ENCODE measurements at places on chromosomes 3 and 15. TPM values are rescaled to one million over a fixed set of nuclear protein-coding genes. Genes with fewer than 3 reads are reported as not detected.

Gene ZMYND10
- 41.9 TPM for total RNA-seq

Gene NEK10
- 8.9 TPM for total RNA-seq

Gene DOCK3
- total RNA-seq: 6.3 TPM

Gene GATM
- total RNA-seq: 254 TPM

Gene NFKBIZ
- 25.7 TPM for total RNA-seq

GRCh38 chr15:37628507-37628906 is 305.9 kb upstream of the TMCO5A start:
- H3K36me3 ChIP-seq: no peaks in the 10 kb centered on the region
- H3K27me3 ChIP-seq: no peaks in the 10 kb centered on the region
- DNase-seq: no peak
- no peaks in the 10 kb centered on the region for H3K4me1 ChIP-seq
- no peak overlapping the region for H3K27ac ChIP-seq
- no peak overlapping the region for H3K4me3 ChIP-seq

DNA sequence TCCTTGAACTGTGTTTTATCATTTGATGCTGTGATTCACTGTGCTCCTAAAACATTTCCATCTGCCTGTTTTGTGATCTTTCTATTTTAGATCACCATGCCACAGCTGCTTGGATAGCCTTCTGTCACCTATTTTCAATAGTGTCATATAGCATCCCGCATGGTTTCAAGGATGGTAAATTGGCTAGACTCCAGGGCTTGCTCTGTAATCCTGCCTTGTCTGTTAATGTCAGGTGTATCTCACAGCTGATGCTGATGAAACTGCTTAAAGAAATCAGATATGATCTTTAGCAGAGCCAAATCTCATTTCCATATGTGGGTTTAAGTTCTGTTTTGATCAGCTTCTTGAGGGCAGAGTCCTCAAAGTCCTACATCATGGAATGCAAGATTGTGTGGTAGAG is 182.2 kb downstream of the UBE2E2 start:
- H3K36me3 ChIP-seq: no peaks in the 10 kb centered on the region
- no peak overlapping the region for H3K27ac ChIP-seq
- H3K4me3 ChIP-seq: no peak overlapping the region
- H3K27me3 ChIP-seq: no peaks in the 10 kb centered on the region
- DNase-seq: no peak

DNA sequence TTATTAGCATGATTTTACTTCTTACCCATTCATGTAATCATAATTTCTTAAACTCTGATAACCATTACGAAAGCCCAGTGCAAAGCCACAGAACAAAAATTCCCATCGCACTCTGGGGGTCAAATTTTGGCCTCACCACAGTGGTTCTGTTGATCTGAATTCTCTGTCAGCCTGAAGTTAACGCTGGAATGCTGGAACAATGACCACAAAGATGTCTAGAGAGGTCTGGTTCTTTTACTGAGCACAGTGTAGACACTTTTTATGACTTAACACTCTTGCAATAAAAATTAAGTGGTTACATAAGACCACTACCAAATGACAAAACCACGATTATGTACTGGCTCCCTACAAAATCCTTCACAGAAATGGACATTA is 94.7 kb downstream of the PDZRN3 start:
- peaks cover 3% of the 10 kb centered on the region for H3K4me1 ChIP-seq
- H3K4me3 ChIP-seq: no peak overlapping the region
- no peak overlapping the region for H3K27ac ChIP-seq
- H3K36me3 ChIP-seq: no peaks in the 10 kb centered on the region
- no peak for DNase-seq

- H3K36me3 ChIP-seq: no peaks in the 10 kb centered on the region
- no peaks in the 10 kb centered on the region for H3K27me3 ChIP-seq
- H3K4me3 ChIP-seq: peak overlapping the region; percentile 61
- H3K4me1 ChIP-seq: no peaks in the 10 kb centered on the region
- DNase-seq: no peak
Observed at GRCh38 chr3:185283374-185283935, 29.6 kb upstream of the EHHADH start.

DNA sequence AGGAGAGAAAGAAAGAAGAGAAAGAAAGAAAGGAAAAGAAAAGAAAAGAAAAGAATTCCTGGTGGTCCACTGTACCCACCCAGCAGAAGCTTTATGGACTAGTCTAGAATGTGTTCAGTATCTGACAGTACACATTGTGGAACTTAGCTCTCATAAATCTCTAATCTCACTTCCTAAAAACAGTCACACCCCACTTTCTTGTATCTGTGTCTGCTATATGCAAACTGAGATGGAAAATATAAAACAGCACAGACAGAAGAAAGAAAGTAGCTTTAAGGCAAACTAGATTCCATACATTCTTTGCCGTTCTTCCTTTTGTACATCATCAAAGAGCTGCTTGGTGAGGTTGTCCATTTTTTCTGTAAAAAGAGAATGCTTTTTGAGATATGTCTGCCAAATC is 41.1 kb upstream of the GNB5 start:
- no peaks in the 10 kb centered on the region for H3K4me1 ChIP-seq
- no peak overlapping the region for H3K4me3 ChIP-seq
- no peak for DNase-seq
- H3K27me3 ChIP-seq: no peaks in the 10 kb centered on the region
- H3K36me3 ChIP-seq: no peaks in the 10 kb centered on the region

GRCh38 chr15:29456255-29456654 is 186.6 kb upstream of the NSMCE3 start:
- no peaks in the 10 kb centered on the region for H3K27me3 ChIP-seq
- H3K4me1 ChIP-seq: no peaks in the 10 kb centered on the region
- H3K4me3 ChIP-seq: no peak overlapping the region
- no peaks in the 10 kb centered on the region for H3K36me3 ChIP-seq
- no peak for DNase-seq

- no peaks in the 10 kb centered on the region for H3K27me3 ChIP-seq
- no peak overlapping the region for H3K4me3 ChIP-seq
- no peaks in the 10 kb centered on the region for H3K36me3 ChIP-seq
- H3K4me1 ChIP-seq: no peaks in the 10 kb centered on the region
- DNase-seq: no peak
- H3K27ac ChIP-seq: no peak overlapping the region
Observed at GRCh38 chr3:155031186-155031585, 48.9 kb upstream of the MME start.

DNA sequence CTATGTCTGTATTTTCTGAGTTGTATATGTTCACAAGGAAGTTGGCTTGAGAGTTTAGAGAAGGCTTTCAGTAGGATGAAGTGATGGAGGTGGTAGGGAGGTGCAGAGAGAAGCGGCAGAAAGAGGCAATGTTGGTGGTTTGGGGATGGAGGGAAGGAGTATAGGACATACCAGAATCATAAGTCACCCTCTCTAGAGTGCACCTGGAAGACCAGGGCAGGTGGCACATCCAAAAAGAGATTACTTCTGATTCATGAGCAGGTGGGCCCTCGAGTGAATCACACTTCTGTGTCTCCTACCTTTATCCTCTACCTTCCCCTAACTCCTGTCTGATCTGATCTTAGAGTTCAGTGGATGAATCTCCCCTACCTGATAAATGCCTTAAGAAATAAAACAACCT is 41.8 kb upstream of the MRPL3 start:
- DNase-seq: no peak
- H3K4me3 ChIP-seq: no peak overlapping the region
- no peaks in the 10 kb centered on the region for H3K4me1 ChIP-seq
- H3K36me3 ChIP-seq: no peaks in the 10 kb centered on the region

- no peaks in the 10 kb centered on the region for H3K27me3 ChIP-seq
- no peaks in the 10 kb centered on the region for H3K36me3 ChIP-seq
- peak overlapping the region; percentile 51 for H3K4me3 ChIP-seq
- peak; percentile 14 for DNase-seq
Observed at GRCh38 chr15:34514251-34514670, 69.2 kb downstream of the GOLGA8B start.

- no peaks in the 10 kb centered on the region for H3K27me3 ChIP-seq
- no peak overlapping the region for H3K27ac ChIP-seq
- DNase-seq: no peak
- no peak overlapping the region for H3K4me3 ChIP-seq
Observed at GRCh38 chr15:67019884-67020520, 45.4 kb upstream of the SMAD3 start.

- H3K4me3 ChIP-seq: no peak overlapping the region
- no peaks in the 10 kb centered on the region for H3K27me3 ChIP-seq
- H3K36me3 ChIP-seq: no peaks in the 10 kb centered on the region
- DNase-seq: no peak
- H3K4me1 ChIP-seq: no peaks in the 10 kb centered on the region
- H3K27ac ChIP-seq: no peak overlapping the region
Observed at GRCh38 chr3:102614021-102614569, 179.3 kb downstream of the ZPLD1 start.

- no peaks in the 10 kb centered on the region for H3K27me3 ChIP-seq
- DNase-seq: no peak
- no peaks in the 10 kb centered on the region for H3K4me1 ChIP-seq
- no peaks in the 10 kb centered on the region for H3K36me3 ChIP-seq
Observed at GRCh38 chr15:78319588-78319987, 20.2 kb upstream of the SKIC8 start.

DNA sequence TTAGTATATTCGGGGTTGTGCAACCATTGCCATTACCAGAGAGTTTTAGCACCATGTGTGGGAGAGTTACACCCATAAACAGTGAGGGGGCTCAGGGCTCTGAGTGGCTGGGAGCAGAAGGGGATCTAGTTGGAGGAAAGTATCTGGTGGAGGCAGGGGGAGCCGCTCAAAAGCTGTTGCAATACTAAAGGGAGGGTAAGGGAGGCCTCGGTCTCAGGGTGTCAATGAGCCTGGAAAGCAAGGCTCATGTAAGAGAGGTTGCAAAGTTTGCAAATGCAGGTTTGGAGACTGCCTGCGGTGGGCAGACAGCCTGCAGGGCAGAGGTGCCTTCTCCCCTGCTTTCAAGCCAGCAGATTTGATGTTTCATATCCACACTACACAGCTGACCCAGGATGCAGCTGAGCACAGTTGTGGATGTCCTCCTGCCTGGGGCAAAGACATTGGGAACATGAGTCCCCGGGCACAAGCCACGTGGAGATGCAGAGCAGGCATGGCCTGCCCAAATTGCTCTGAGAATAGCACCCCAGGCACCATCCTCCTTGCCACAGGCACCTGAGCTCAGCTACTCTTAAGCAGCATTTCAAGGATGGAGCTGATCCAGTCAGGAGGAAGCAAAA is 181.4 kb downstream of the TLE3 start:
- H3K27me3 ChIP-seq: peaks cover 2% of the 10 kb centered on the region
- H3K27ac ChIP-seq: no peak overlapping the region
- H3K4me3 ChIP-seq: no peak overlapping the region
- DNase-seq: no peak
- no peaks in the 10 kb centered on the region for H3K4me1 ChIP-seq

- no peaks in the 10 kb centered on the region for H3K27me3 ChIP-seq
- no peak for DNase-seq
- no peaks in the 10 kb centered on the region for H3K4me1 ChIP-seq
- no peak overlapping the region for H3K27ac ChIP-seq
- H3K36me3 ChIP-seq: no peaks in the 10 kb centered on the region
Observed at GRCh38 chr3:33071181-33071580, 25.8 kb downstream of the GLB1 start.

- DNase-seq: no peak
- no peaks in the 10 kb centered on the region for H3K36me3 ChIP-seq
- H3K27me3 ChIP-seq: no peaks in the 10 kb centered on the region
Observed at GRCh38 chr15:40878785-40879184, 4.8 kb upstream of the RHOV start.

DNA sequence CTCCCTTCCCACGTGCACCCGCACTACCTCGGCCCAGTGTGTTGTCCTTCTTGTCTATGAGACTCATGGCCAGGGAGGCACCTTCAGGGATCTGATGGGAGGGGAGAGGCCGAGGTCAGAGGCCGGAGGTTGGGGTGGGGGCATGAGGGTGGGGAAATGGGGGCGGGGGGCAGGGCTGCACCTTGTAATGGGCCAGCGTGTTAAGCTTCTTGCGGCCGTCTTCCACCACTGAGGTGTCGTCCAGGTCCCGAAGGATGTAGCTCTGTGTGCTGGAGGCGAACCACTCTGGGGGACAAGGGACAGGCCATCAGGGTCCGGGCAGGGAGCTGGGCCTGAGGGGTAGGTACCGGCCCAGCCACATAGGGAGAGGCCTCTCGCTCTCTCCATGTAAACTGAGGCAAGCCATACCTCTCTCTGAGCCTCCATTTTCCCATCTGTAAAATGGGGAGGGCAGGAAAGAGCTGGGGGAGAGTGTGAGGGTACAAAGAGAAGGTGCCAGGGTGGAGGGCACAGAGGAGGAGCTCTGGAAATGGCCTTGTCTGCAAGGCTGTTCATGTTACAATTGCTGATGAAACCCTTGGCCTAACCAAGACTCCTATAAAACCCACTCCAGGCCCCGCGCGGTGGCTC is 18.8 kb downstream of the H1-8 start:
- no peaks in the 10 kb centered on the region for H3K36me3 ChIP-seq
- no peak for DNase-seq
- H3K4me3 ChIP-seq: no peak overlapping the region
- H3K27me3 ChIP-seq: no peaks in the 10 kb centered on the region
- peak overlapping the region; percentile 65 for H3K27ac ChIP-seq
- no peaks in the 10 kb centered on the region for H3K4me1 ChIP-seq

Measured in prostate gland (tissue), 2 donors.